ENCODE measurements at places on chromosomes 3 and 15.

DNA sequence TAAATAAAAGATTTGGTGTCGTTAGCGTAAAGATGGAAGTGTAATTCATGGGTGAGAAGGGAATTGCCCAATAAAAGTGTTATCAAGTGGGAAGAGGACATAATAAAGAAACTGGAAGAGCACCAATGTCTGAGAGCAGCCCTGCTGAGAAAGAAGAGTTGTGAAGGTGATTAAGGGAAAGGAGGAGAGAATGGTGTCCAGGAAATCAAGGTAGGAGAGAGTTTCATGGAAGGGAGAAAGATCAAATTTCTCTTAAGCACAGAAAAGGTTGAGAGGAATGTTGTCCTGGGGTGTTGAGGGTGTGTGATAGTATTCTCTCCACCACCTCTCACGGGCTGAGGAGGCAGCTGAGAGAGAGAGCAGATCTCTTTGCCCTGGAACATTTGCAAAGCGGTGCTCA, 339.7 kb downstream of the SATB1 start:
- DNase-seq: no peak

DNA sequence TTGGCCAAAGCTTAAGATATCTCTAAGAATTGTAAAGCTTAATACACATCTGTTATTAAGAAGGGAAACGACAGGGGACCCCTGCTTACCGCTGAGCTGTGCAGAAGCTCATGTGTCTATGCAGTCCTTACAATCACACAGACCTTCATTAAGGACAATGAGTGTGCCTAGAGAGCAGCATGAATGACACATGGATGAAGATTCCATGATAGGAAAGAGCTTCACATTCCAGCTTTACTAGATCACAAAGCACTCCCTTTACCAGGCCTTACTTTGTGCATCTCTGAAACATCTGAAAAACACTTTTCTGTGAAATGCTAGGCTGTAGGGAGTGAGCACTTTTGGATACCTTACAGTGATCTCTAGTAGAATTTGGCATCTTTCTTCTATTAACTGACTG, 32.0 kb downstream of the RNF168 start:
- peak; percentile 55 for DNase-seq

DNA sequence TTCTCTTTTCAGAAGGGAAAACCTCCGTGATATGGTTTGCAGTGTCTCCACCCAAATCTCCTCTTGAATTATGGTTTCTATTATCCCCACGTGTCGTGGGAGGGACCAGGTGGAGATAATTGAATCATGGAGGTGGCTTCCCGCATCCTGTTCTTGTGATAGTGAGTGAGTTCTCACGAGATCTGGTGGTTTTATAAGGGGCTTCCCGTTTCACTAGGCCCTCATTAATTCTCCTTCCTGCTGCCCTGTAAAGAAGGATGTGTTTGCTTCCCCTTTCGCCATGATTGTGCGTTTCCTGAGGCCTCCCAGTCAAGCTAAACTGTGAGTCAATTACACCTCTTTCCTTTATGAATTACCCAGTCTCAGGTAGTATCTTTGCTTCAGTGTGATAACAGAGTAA, 692.7 kb upstream of the GRM7 start:
- no peak for DNase-seq

- peak; percentile 44 for DNase-seq
These were observed 228.8 kb upstream of the BHLHE40 start for GRCh38 chr3:4750306-4750968.

DNA sequence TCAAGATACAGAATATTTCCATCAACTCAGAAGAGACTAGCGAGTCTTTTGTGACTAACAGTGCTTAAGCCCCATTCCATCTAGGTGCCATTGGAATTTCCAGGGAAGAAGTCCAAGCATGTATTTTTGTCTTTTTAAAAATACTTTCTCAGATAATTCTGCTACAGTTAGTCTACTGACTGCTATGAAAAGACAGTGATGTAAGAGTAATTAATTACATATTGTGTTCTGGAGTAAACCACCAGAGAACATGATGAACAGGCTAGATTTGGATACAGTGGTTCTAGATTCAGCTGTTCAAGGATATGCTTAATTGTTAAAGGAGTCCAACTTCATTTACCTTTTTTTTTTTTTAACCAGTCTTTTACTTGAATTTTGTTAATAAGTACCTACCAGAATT, 34.8 kb upstream of the PAK6 start:
- DNase-seq: no peak

DNA sequence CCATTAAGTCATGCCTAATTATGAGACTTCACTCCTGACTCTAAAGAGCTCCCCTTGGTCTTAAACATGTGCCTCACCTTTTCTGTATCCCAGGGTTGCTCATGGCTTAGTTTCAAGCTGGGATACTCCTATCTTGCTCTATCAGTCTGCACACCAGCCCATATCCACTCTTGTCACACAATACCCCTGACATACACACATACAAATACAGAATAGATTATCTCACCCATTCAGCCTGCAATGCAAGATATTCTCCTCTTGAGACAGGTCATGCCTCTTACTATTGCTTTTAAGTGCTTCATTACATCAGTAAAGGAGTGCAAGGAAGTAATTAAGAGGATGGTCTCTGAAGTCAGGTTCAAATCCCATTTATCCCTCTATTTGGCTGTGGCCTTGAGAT, 587.3 kb downstream of the IGSF11 start:
- no peak for DNase-seq

DNA sequence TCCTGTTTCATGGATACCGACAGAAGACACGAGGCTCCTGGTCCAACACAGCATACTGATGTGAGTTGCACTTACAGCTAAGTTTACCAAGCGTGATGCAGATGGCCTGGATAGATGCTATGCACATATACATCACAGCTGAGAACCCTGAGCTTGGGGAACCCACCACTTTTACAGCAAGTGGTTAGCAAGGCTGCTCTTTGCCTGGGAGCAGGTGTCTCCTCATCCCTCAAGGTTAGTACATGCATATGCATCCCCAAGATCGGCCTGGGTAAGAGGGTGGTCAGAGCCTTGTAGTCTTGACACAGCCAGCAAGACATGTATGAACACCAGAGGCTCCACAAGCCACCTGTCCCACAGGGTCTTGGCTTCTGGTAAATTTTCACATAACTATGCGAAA, 28.3 kb downstream of the LRRC2 start:
- DNase-seq: no peak

- DNase-seq: no peak
These were observed 38.3 kb upstream of the SNRPN start for GRCh38 chr15:24916305-24917009.

DNA sequence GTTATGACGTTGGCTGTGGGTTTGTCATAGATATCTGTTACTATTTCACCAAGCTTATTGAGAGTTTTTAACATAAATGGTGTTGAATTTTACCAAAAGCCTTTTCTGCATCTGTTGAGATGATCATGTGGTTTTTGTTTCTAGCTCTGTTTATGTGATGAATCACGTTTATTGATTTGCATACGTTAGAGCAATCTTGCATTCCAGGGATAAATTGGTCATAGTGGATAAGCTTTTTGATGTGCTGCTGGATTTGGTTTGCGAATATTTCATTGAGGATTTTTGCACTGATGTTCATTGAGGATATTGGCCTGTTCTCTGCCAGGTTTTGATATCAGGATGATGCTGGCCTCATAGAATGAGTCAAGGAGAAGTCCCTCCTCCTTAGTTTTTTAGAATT, 117.8 kb downstream of the DOCK3 start:
- DNase-seq: no peak

DNA sequence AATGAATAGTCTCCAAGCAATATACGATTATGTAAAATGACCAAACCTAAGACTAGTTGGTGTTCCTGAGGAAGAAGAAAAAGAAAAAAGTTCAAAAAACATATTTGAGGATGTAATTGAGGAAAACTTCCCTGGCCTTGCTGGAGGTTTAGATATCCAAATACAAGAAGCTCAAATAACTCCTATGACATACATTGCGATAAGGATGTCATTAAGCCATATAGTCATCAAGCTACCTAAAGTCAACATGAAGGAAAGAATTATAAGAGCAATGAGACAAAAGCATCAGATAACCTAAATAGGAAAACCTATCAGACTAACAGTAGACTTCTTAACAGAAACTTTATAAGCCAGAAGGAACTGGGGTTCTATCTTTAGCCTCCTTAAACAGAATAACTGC, 231.1 kb downstream of the TUSC7 start:
- DNase-seq: no peak

DNA sequence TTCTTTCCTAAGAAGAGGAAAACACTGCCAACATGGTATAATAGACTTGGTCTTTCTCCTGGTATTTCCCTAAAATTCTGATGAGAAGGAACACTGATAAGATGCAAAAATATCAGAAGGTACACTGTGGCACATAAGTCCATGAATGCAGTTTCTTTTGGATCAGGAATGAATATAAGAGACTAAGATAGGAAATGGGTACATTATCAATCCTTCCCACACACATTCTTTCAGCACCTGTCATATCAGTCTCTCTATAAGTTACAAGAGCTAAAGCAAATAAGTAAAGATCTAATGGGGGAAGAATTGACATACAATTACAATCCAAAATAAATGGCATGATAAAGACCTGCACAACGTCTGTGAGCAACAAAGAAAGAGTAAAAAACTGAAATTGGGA, 1101.0 kb downstream of the ROBO2 start:
- no peak for DNase-seq

DNA sequence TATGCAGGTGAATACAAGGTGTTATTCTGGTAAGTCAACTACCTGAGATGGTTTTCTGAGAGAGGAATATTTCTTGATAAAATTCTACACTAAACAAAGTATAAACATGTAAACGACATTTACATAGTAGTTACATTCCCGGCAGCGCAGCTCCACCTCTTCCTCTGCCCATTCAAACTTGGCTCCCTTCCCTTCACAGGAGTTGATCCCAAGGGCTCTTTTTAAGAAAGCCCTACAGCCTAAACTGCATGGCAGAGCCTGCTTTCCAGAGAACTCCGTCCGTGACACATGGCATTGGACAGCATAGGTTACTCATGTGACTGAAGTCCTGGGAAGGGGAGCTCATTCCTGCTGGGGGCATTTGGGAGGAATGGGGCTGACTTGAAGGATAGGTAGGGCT, 22.0 kb upstream of the LCTL start:
- no peak for DNase-seq

DNA sequence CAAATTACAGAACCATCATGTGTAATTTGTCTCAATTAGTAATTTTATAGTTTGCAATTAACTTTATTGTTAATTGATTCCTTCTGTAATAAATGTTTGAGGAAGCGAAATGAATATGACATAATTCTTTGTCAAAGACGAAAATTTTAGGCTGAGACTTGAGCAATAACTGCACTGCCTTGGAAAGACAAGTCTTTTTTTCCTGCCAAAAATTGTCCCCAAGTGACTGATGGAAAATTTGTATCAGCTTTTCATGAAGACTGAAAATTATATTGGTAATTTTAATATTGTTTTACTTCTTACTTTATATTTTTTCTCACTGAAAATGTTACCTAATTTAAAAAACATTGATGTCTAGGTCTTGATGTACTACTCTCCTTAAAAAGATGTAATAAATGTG, 622.6 kb downstream of the NLGN1 start:
- no peak for DNase-seq

DNA sequence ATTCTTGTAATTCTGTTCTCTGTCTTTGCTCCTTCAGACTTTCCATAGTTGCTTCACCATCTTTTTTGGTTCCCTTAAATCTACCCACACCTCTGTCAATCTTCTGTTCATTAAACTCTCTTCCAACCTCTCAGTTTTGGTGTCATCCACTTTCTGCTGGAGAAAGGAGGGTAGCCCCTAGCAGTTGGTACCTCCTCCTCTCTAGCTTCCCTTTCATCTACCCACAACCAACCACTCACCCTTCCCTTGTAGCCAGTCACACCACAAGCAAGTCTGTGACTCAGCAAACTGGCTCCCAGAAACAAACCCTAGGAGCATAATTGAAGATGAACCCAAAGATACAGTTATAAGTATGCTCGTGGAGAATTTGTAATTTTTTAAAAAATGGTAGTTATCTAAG, 318.6 kb downstream of the FHIT start:
- DNase-seq: peak; percentile 42

GRCh38 chr3:132803889-132804288, 81.7 kb upstream of the NPHP3 start:
- DNase-seq: no peak

DNA sequence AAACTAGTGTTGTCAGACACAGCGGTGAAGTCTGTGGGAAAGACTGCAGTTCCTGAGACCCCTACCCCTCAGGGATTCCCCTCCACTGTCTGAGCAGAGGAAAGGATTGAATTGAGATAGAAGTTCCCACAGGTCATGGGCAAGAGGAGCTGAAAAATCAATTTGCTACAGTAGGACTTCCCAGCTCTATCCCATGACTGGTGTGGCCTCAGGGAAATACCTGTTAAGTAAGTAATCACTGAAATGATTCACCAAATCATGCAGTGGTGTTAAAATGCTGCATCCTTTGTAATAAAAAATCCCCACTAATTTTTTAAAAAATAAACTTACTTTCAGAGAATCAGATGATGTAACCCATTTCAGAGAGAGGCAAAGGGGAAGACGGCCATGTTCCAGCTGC, 45.0 kb upstream of the SPRED1 start:
- peak; percentile 19 for DNase-seq

GRCh38 chr3:58093574-58094195, 85.5 kb downstream of the FLNB start:
- peak; percentile 60 for DNase-seq

- DNase-seq: no peak
These were observed 95.7 kb downstream of the CPN2 start for GRCh38 chr3:194255252-194256039.

- DNase-seq: peak; percentile 7
These were observed 131.6 kb downstream of the NLGN1 start for GRCh38 chr3:173529062-173529711.

DNA sequence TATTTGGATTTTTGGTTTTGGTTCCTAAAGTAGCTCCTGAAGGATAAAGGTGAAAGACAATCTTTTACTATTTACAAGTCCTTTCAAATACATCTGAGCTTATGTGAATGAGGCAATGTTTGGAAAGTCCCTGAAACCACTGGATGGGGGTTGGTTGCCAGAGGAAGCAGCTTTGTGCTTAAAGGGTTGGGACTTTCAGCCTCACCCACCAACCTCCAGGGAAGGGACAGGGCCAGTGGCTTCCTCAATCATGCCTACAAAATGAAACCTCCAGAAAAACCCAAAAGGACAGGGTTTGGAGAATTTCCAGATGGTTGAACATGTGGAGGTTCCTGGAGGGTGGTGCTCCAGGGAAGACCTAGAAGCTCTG, 20.9 kb upstream of the ABHD17C start:
- peak; percentile 49 for DNase-seq

DNA sequence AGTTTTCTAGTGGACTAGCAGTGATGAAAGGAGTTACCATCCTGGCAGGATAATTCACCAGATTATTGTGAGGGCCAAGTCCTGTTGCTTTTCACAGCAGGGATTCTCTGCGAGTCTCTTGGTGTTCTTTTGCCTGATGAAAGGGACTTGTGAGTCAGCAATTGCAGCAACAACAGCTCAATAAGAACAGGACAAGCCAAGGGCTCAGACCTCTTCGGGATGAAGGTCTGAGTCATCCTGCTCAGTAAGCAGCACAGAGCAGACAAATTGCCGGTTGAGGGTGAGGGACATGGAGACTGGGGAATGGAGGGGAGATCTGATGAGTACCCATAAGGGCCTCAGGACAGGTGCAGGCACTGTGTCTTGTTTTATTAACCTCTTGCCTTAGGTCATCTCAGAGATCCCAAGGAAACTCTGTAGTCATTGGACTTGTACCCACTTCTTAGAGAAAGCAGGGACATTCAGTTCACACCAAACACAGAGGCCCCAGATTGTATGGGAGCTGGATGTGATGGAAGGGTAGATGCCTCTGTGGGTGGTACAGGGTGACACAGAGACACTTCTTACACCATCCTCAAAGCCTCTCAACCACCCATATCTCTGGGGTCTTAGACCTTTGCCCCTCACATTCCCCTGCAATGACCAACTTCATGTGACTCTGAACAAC, 173.8 kb upstream of the TLE3 start:
- DNase-seq: peak; percentile 96
